ENCODE measurements at places on chromosomes 5 and 9.

GRCh38 chr9:89878687-89879086 lies 273.9 kb downstream of the GADD45G start:
- no peak for DNase-seq

GRCh38 chr9:99592834-99593574 lies 228.7 kb upstream of the NR4A3 start:
- no peak for DNase-seq

- DNase-seq, result no peak
Observed at GRCh38 chr5:168707716-168708695, 128.8 kb upstream of the PANK3 start.

GRCh38 chr9:107620236-107620635 lies 130.7 kb upstream of the KLF4 start:
- DNase-seq, result no peak

GRCh38 chr9:7227951-7228350 lies 470.2 kb downstream of the KDM4C start:
- DNase-seq, result no peak

DNA sequence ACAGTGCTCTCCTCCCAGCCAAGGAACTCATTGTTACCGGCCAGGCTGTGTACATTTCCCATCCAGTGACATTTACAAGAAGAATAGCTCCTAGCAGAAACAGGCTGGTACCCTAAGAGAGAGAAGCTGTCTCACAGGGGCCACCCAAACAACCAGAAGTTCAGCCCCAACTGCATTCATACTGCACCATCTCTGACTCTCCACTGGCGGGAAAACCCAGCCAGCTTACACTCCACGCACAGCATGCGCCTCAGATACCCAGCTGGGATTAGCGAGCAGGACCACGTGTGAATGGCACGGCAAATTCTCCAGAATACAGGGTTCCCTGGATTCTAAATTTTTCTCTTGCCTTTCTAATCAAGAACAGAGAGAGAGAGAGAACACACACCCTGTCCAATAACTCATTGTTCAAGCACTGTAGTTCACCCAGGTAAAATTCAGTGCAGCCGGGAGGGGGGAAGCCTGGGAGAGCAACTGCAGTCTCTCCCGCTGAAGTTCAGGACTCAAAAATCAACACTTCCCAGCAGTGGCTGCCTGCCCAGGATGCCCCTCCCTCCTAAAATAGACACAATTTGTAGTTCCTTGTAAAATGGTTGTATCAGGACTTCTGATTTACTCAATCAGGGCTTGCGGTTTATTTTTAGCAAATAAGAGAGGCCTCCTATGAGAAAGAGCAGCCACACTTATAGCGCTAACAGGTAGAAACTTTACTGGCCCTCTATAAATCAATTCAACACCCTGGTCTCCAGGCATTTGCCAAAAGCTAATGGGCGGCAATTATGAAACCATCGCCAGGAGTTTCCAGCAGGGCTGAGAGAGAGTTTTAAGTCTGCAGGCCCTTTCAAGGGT lies 2.2 kb downstream of the COL23A1 start:
- DNase-seq, result no peak

DNA sequence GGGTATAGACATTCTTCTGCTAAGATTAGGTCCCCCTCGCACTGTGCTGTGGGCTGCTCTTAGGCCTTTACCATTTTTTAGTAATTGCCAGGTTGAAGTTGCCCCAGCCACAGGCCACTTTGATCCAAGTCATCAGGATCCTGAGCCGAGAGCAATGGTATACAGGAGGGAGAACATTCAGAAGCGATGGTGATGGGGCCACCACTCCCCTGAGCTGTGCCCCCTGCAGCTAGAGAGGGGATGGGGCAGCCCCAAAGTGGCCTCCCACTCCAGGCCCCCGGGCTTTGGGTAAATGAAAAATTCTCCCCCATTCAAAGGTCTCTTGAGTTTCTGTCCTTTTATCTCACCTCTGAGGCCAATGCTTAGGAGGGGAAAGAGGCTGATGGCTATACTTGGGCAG lies 59.4 kb downstream of the MACROH2A1 start:
- DNase-seq, result no peak

- no peak for DNase-seq
Observed at GRCh38 chr9:10134266-10134665, 478.5 kb downstream of the PTPRD start.

GRCh38 chr5:121432-121831 lies 29.5 kb downstream of the PLEKHG4B start:
- no peak for DNase-seq

GRCh38 chr9:31745886-31746285 lies 638.6 kb upstream of the ACO1 start:
- DNase-seq, result no peak
